ENCODE measurements at places on chromosomes 1 and 21.

DNA sequence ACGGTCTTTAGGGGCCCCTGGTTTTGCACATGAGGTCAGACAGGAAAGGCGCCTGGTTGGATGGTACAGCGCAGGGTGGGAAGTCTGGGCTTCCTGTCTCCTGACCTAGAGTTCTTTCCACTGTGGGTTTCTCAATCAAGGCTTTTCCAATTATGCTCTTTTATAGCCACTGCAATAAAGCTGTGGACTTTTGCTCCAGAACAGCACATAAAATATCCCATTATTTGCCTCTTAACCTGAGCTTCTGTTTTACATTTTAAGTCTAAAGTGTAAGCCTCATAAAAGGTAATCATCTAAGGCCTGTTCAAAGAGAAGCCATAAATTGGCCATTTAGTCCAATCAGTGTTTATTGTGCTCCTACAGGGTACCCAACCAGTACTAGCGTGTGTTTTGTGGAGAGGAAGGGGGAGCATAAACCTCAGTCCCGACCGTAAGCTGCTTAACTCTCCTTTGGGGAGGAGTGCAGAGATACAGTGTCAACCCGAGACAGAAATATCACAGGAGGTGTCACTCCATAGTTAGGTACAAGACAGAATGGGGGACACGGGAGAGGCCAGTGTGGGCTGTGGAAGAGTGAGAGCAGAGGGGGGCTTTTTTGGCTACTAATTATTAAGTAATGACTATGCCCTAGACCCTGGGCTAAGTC, 270.0 kb downstream of the TRABD2B start:
- DNase-seq: no peak

DNA sequence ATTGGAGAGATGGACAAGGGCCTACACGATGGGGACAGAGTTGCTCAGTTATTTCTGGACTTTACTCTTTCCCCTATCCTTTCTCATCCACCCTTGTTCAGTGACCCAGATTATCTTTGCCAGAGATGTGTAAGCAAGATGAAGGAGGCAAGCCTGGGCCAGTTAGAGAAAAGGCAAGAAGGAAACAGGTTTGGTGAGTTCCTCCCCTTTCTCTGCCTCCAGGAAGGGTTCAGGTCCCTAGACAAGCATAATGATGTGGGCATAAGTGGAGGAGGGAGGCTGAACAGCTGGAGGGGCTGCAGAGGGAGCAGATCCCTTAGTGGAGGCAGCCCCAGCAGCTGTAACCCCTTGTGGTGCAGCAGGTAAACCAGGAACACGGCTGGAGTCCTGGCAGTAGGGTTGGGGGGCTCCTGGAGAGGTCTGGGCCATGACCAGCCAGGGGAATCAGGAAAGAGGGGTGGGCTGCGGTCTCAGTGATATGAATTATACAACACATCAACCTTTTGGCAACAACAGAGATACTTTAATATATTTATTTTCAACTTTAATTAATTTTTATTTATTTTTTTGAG, 9.2 kb upstream of the CDC42 start:
- no peak for DNase-seq

DNA sequence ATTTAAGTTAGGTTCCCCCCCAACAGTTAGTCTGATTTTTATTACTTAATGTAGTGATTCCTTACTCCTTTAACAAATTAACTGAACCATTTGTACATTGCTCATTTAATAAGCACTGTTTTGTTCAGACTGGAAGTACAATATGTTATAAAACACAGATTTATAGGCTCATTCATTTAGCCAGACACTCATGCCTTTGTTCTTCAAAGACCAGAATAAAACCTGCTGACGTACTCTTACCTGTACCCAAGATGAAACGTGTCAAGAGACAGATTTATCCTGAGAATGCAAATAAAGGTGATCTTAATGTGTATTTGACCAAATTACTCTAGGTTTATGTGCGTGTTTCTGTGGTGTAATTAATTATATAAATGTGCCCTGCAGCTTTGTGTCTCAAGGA, 92.8 kb downstream of the INTS7 start:
- DNase-seq: no peak

GRCh38 chr1:215052256-215053015, 30.1 kb upstream of the KCNK2 start:
- no peak for DNase-seq

DNA sequence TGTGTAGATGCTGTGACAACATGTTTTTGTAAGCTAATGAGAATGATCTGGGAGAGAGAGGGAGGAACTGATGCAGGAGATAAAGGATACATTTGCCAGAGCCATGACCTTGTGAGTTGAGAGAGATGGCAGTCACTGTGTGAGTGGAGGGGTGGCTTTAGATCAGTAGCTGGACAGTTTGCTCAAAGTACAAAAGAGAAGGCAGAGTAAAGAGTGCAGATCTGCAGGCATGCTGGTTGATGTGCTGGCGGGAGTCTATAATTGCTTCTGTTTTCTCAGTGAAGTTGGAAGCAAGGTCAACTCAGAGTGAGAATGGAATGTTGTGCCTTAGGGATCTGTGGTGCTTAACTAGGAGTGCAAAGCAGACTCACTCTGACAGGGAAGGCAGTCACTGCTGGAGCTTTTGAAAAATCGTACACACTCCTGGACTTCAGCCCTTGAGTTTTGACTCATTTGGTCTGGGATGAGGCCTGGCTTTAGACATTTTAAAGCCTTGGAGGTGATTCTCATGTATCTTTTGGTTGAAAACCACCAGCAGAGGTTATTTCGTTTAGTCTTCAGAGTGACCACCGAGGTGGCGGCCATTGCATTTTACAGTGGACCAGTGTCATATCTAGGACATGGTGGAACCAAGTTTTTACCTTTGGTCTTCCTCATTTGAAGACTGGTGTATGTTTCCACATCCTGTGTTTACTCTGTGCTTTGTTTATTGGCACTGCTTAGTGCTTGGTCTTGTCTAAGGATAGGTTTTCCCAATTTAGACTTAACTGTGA, 49.6 kb downstream of the MTR start:
- DNase-seq: no peak

- no peak for DNase-seq
These were observed 515.6 kb downstream of the NEGR1 start for GRCh38 chr1:71766748-71767147.

- DNase-seq: no peak
These were observed 7.5 kb upstream of the IGSF5 start for GRCh38 chr21:39737376-39738000.

DNA sequence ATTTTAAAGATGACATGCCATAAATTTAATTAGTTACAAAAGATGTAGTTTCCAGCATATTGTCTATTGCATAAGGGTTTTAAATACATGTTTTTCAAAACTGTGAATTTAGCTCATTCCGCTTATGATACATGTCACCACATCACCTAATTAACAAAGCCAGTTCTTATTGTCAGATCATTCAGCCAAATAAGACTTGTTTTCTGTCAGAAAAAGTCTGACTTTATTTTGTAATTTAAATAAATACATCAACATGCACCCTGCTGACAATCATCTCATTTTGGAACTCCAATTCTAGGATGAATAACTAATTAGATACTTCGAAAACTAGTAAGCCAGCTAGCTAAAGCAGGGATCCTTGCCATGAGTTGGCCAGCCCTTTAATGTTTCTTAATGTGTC, 110.9 kb upstream of the APP start:
- no peak for DNase-seq

DNA sequence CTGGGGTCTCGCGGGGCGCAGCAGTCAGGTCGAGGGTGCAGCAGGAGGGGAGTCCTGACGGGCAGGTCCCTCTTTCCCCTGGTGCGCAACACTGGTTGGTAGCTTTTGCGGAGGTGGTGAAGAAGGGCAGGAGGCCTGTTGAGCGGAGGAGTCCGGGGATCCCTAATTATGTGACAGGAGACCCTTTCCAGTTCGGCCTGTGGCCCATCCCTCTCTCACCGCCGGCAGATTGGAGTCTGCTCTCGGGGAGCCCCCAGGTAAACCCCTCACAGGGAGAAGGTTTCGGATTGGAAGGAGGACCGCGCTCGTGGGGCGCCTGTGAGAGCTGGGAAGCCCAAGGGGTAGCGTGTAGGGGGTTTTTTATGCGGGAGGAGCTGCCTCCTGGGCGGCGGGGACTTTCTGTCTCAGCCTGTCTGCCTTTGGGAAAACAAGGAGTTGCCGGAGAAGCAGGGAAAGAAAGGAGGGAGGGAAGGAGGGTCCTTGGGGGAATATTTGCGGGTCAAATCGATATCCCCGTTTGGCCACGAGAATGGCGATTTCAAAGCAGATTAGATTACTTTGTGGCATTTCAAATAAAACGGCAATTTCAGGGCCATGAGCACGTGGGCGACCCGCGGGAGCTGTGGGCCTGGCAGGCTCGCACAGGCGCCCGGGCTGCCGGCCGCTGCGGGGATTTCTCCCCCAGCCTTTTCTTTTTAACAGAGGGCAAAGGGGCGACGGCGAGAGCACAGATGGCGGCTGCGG, 9.5 kb downstream of the SIM2 start:
- no peak for DNase-seq

DNA sequence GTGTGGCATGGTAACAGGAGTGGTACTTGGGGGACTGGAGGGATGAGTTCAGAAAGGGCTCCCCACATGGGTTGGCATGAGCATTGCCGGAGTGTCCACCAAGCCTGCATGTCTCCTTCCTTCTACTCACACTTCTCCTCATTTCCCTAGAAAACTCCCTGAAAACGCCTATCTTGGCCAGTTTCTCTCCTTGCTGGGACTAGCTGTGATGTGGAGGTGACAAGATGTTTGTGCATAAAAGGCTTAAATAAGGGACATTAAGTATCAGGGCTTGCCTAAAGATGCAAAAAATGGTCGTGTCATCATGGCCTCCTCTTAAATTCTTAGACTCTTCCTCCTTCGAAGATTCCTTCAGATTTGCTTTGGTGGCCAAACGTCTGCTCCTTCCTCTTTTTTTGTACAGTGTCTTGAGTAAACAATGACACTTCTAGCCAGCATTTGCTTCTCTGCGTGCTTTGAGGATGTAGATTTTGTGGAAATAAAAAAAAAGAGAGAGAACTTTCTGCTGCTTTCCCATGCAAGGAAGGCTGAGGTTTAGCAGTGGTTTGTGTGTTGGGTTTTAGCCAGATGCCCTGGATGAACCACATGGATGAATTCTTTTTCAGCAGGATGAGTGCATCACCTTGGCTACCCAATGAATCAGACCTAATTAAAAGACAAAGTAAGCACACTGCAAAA, 239.1 kb upstream of the IRF2BP2 start:
- no peak for DNase-seq

DNA sequence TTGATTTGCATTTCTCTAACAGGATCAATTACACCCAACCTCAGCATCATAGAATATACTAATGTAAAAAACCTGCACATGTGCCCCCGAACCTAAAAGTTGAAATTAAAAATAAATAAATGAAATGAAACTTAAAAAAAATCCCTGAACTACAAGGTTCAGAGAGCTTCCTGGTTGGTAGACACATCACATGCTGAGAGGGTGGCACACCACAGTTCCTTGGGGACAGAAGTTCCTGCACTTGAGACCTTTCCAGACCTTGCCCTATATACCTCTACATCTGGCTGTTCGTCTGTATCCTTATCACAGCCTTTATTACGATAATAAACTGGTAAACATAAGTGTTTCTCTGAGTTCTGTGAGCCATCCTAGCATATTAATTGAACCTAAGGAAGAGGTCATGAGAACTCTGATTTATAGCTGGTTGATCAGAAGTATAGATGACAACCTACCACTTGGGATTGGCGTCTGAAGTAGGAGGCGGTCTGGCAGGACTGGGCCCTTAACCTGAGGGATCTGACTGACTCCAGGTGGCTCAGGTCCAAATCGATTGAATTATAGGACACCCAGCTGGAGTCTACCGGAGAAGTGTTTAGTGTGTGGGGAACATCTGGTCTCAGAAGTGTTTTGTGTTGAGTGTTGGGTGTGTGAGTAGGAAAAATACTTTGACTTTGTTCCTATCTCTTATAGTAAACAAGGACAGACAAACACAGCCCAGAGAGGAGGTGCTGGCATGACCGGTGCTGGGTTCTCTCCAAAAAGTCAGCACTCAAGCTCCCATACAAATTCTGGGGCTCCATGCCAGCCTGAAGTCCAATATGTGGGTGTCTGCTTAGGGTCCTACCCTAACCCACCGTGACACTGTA, 19.0 kb downstream of the C1orf115 start:
- no peak for DNase-seq

DNA sequence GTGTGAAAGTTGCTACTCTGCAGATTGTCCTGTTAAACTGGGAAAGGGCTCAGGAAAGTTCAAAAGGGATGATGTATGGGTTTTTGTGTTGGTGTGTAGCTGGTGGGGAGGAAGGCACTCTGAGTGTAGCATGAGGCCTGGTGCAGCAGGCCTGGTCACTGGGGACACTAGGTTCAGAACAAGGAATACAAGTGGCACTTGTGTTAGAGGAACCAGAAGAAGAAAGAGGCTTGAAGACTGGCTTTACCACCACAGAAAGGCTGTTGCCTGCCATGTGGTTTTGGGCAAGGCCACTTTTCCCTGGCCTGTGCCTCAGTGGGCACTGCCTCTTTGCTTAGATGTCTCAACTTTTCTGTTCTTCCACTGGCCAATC, 122.8 kb downstream of the NOS1AP start:
- DNase-seq: no peak

GRCh38 chr1:62110198-62110817, 84.3 kb upstream of the L1TD1 start:
- no peak for DNase-seq

GRCh38 chr1:197776351-197777105, 1.2 kb upstream of the DENND1B start:
- peak; percentile 42 for DNase-seq

GRCh38 chr1:235088430-235088829, 40.2 kb downstream of the TOMM20 start:
- DNase-seq: no peak

DNA sequence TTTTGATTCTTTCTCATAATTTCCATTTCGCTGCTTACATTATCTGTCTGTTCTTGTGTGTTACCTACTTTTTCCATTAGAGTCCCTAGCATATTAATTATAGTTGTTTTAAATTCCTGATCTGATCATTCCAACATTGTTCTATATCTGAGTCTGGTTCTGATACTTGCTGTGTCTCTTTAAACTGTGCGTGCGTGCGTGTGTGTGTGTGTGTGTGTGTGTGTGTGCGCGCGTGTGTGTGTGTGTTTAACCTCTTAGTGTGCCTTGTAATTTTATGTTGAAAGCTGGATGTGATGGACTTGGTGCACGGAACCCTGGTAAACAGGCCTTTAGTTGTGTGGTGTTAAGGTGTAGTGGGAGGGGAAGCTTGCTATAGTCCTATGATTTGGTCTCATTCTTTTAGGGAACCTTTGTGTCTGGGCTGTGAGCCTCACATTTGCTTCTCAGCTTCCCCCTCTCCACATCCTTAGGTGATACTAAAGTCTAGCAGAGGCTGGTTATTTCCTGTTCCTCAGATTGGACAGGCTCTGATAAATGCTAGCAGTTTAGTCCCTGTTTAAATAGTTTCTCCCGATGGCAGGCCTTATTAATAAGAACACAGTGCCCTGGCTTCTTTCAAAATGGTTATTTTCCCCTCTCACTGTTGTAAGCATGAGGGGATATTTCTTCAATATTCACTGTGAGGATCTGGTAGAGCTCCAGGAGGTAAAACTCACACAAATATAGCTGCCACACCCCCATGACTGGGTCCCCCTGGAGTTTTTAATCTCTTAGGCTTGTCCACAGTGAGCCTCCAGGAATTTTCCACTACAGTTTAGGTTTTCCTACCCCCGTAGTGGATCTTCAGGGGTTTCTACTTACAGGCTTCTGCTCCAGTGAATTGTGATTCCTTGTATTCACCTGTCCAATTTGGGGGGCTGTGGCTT, 118.3 kb downstream of the GALNT2 start:
- no peak for DNase-seq

Measured in activated T-cell treated with anti-CD3 and anti-CD28 coated beads, Interleukin-2, amount 50 U/mL, for 24 hours (primary cell).